ENCODE measurements at places on chromosomes 3 and 15.

GRCh38 chr3:193129607-193130006 lies 111.4 kb upstream of the PLAAT1 start:
- no peak for DNase-seq

DNA sequence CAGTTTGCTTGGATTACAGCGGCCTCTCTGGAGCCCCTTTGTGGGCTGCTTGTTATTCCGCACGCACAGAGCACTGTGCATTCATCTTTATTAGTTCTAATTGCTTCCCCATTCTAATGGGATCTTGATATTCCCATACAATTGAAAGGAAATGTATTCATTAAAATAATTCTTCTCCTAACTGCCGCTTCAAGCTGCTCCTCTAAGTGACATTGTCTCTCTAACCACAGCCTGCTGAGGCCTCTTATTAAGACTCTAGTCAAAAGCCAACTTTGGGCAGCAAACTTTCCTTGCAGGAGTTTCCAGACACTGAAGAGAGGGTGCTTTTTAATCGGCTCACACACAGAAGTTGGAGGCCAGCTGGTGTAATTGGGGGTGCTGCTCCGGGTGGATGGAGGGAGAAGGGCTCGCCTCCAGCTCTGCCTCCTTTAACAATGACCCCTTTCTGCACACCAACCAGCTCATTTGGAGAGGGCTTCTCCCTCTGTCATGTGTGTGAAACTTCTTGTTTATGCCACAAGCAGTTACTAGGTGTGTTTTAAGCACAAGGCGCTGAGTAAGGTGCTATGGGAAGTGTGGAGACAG lies 5.6 kb upstream of the MAGEF1 start:
- DNase-seq = no peak

GRCh38 chr3:37307321-37307720 lies 132.9 kb upstream of the LRRFIP2 start:
- no peak for DNase-seq

- no peak for DNase-seq
Measured at GRCh38 chr3:105415951-105416350, 49.2 kb downstream of the ALCAM start.

GRCh38 chr15:48617619-48618018 lies 27.9 kb downstream of the FBN1 start:
- DNase-seq = no peak

DNA sequence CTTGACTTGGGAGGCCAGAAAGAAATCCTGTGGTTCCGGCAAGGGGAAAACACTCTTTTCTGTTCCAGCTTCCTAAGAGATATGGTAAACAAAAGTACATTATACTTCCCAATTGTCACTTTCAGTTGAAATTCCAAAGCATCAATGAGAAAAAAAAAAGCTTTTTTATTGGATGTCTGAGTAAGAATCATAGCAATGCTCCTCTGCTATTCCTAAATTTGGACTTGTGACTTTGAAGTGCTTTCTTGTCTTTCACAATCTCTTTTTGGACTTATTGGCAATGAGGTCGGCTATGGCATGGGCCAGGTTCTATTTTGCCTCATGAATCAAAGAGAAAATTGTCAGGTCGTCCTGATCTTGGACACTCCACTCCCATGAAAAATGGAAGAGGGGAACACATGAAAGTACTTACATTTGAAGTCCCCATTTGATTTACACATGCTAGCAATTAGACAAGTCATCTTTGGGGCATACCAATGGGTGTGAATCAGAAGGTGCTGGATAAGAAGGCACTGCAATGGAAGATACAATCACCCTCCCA lies 170.5 kb downstream of the GREM1 start:
- DNase-seq = no peak

- peak; percentile 93 for DNase-seq
Measured at GRCh38 chr15:40354408-40355171, 3.4 kb upstream of the DISP2 start.

DNA sequence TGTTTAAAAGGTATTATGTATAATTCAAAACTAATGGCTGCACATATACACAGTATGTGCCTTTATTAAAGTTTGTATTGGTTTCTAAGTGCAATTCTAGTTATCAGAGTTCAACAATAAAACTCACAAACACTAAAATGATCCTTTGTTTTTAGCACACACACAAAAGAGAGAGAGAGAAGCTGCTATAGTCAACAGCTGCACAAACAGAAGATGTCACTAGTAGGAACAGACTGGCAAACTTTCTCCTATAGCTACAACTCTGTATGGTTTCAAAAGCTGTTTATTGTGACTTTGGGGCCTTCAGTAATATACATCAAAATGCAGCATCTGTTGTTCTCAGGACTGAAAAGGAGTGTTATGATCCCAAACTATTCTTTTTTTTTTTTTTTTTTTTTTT lies 6.1 kb downstream of the SECISBP2L start:
- no peak for DNase-seq

DNA sequence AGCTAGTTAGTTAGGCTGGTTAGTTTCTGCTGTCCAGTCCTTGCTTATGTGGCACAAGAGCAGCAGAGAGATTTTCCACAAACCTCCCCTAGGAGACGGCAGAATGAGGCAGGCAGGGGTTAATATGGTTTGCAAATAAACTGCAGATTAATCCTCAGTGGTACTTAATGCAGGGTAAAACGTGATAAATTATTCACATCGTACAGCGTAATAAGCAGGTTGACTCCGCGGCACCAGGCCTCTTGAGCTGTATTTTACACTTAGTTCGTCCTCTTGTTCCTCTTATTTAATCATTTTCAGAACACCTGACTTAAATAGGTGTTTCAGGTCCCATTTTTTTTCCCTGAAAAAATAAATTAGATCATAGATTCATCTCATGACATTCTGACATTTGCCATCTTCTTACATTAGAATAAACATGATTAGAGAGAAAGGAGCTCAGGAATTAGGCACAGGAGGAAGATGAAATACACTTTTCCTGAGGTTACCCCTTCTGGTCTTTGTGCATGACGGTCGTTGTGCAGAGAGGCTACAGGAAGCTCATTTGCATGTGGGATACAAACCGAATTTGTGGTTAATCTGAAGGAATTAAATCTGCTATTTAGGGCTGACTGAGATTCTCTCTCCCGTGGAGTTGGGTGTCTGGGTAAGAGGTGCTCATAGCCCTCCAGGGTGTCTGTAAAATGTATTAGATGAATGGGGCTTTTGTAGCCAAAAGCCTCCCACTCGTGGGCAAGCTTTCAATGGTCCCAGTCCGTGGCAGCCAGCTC lies 27.1 kb upstream of the VPS8 start:
- DNase-seq = no peak

DNA sequence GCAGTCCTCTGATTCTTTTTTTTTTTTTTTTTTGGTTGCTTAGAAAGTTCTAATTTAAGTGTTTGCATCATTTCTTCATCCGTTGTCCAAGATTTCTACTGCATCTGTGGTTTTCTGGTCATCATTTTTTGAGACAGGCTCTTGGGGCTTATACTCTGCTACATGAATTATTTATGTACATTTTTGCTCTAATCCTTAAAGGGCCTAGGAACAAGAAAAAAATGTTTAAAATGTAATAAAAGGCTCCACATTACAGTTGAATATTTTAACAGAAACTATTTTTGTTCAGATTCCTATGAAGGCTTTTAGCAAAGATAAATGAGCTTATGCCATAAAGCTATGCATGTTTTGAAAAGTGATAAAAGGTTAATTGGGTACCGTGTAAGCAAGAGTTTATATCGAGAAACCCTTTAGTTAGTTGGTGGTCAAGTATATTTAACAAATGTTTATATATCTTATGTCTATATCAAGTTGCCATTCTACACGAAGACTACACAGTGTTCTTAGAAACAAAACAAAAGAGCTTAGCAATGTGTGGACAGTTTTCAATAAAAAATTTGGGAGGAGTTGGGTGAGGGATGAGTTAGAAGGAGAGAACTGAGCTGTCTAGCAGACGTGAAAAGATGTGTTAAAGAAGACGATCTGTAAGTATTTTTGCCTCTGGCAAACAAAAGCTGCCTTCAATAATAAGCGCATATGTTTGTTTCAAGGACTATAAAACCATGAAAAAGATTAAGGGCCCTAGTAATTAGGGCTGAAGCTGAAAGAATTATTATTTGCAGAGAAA lies 563.6 kb upstream of the NAALADL2 start:
- no peak for DNase-seq

Measured in NCI-H1694 treated with DMSO at 0.1 percent for 48 hours (cell line).